Amniotic stem cell (primary cell): ENCODE measurements at places on chromosomes 7 and 10.

DNA sequence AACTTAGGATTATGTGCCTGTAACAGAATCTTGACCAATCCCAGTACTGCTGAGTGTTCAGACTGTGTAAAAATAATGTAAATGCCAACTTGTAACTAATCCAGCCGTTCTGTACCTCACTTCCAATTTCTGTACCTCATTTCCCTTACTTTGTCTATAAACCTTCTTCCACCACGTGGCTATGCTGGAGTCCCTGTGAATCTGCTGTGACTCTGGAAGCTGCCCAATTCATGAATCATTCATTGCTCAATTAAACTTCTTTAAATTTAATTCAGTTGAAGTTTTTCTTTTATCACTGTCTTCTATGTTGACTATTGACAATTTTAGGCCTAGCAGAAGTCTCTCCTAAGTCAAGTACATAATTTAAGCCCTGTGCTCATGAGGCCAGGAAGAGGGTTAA, 215.3 kb upstream of the RHOBTB1 start:
- no peak for DNase-seq

DNA sequence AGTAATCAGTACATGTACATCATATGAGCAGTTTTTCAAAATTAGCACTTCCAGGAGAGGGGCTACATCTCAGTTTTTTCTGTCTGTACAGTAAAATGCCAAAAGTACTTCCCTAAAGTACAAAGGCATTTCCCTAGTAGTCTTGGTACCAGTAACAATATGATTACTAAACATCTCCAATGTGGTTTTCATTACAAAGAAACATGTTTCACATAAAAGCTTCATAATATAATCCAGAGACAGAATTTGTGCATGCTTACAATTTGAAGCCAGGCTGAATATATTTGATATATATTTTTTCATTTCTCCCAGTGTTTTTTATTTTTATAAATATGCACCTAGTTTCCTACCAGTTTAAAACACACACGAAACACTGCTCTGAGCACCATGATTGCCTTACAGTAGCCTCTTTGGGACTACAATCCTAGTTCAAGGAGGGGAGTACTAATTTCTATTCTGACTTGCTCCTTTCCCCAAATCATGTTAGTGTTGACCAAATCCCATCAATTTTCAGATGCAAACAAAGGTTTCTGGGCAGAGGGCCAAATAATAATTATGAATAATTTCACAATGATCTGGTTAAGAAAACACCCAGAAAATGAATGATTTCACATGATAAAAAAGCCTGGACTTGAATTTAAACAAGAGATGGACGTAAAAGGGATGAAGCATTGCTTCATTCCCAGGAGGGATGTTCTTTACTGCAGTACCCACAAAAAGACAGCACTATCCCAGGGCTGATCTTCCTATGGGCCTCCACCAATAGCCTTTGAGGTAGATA, 201.3 kb downstream of the SLC25A13 start:
- DNase-seq, result no peak

GRCh38 chr10:92268748-92269147, 22.1 kb downstream of the CPEB3 start:
- DNase-seq, result no peak

DNA sequence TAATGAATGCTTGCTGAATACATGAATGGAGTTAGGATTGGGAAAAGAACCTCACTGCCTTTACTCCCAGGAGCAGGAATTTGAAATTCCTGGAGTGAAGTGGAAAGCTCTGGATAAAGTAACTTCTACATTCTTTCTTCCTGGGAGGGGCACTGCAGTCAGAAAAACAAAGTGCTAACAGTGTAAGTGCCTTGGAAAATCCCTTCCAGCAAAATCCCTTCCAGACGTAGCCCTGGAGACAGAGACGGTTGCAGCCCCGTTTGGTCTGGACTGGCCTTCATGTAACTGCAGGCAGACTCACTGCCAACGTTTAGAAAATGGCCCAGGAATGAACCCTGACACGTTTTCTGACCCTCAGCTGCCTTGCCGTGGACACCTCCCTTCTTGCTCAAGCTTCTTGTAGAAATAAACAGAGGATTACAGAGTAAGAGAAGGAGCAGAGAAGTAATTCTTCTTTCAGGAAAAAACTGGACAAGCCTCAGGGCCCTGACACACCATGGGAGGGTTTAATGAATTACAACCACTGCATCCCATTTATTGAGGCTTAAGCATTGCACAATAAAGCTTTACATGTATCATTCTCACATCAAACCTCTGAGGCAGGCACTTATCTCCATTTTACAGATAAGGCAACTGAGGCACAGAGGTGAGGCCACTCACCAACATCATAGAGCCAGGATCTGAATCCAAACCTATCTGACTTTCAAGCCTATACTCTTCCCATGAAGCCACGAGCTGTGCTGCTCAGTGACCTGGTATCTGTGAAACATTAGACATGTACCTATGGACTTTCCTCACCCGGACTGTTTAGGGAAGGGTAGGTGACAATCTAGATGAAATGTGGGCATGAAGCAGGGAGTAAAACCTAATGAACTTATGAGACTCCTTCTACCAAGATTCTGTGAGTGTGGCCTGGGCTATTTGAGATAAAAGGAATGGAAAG, 7.8 kb downstream of the ITPRIP start:
- DNase-seq, result peak; percentile 83

DNA sequence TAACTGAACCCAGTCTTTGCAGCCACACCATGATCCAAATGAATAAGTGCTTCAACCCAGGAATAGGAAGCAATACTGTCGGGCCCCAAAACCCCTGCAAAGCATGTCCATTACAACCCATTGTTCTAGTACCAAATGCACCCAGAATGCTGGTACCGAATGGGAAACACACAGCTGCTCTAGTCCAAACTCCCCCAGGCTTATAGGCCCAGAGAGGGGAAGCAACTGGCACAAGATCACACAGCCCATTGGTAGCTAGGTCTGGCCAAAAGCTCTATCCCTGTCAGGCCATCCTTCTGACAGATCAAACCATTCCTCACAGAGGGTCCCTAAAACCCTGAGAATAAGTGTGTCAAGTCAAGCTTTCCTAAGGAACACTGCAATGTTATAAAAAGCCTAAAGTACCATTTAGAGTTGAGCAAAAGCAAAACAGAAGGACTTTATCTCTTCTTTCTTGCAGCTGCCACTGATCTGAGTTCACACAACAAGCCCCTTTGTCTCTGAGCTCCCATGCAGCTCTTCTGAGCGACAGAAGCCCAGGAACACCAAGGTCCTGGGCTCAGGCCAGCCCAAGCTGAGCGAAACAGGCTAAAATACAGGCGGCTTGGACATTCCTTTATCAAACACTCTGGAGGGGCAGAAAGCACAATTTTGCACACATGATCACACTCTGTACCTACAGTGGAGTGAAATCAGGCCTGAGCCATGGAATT, 116.7 kb downstream of the SGMS1 start:
- DNase-seq, result no peak

DNA sequence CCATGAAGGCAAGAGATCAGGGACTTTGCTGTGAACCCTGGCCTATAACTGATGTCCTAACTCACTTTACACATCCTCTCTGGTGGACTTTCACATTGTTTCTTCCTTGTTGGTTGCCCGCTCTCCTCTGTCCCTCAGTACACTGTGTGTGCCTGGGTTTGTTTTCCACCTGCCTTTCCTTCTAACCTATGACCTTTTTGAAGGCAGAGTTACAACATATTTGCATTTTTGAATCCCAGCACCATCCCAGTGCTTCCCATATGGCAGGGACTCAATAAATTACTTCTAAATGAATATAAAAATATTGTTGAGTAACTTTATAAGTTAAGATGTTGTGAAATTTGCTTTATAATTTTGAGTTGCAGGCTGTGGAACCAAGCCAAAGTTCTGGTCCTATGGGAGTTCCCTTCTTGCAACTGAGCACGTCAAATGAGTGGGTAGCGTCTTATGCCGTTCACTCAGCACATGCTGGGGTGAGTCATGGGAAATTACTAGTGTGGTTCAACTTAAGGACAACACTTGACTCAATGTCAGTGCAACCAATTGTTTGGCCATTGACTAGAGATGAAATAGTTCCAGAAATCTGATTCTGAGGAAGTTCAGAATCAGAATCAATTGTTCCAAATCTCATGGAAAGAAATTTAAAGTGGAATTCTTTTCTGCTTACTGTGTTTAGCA, 250.9 kb downstream of the TWIST1 start:
- DNase-seq, result peak; percentile 91

DNA sequence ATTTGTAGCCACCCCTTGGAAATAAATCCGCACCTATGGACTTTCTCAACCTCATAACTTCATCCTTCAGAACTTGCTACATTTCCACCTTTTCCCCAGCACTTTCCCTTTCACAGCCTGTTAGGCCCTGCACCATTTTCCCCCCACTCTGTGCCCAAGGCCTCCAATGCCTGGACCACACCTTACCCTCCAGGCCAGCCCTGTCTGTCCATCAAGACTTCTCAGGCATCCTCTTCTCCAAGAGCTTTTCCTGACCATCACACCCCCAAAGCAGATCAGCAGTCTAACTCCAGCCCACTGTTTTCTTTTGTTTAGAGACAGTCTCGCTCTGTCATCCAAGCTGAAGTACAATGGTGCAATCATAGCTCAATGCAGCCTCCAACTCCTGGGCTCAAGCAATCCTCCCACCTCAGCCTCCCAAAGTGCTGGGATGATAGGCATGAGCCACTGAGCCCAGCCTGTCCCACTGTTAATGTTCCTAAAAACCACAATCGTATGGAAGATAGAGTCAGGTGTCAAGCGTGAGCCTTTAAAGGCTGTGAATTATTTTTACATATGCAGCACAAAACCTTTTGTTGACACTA, 116.8 kb downstream of the PARD3 start:
- DNase-seq, result no peak

- peak; percentile 7 for DNase-seq
Observed at GRCh38 chr7:11726794-11727155, 105.2 kb downstream of the THSD7A start.
